Activated naive CD8-positive, alpha-beta T cell treated with anti-CD3 and anti-CD28 coated beads for 36 hours (primary cell): ENCODE measurements at places on chromosomes 6 and 20. TPM values are rescaled to one million over a fixed set of nuclear protein-coding genes. Genes with fewer than 3 reads are reported as not detected.

FAM217A gene
- total RNA-seq, result not detected

SYTL3 gene
- total RNA-seq, result 101 TPM

DNA sequence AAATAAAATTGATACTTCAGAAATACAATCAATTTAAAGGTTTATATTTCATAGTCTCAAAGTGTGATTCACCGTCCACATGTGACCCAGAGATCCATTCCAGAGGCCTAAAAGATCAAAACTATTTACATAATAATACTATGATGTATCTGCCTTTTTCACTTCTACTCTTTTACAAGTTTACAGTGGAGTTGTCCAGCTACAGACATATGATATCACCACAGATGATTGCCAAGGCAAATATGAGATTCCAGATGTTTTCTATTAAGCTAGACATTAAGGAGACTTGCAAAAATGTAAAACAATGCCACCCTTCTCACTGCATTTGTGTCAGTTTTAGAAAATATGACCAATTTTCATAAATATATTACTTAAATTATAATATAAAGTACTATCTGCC lies 443.7 kb downstream of the GJA1 start:
- no peak for DNase-seq

FITM2 gene
- total RNA-seq, result 1.9 TPM

- DNase-seq, result no peak
Measured at GRCh38 chr6:15479761-15480160, 183.1 kb downstream of the DTNBP1 start.

DNA sequence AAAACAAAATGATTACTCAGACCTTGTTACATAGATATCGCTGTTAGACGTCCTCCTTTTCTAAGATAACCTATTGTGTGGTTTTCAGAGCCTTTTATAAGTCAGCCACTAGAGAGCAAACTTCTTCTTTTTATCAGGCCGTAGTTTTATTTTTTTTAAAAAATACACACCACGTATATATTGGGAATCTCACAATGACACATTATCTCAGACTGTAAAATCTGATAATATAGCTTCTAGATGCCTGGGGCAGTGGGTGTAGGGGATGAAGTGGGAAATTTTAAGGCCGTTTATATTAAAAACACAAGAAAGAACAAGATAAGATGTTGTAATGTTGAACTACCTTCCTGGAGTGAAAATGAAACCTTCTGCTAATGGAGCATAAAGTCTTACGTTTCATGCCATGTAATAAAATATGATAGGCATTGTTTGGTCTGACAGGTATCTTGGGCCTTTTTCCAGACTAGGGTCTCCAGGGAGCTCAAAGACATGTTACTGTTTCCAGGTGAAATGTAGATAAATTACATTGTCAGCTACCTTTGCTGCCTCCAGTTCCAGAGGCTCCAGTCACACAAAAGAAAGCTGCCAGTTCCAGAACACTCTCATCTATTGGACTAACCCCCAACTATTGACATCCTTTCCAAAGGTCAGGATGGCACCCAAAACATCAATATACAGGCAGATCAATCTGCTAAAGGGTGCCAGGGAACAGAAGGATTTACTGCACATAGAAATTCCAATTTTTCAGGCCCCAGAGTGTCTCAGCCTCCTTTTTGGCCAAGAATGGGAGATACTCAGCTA lies 130.2 kb upstream of the AKIRIN2 start:
- DNase-seq, result no peak

GRCh38 chr6:56483929-56484328 lies 158.8 kb downstream of the DST start:
- DNase-seq, result no peak

LINC00237 gene
- not detected for total RNA-seq

SIRPD gene
- total RNA-seq, result 0.28 TPM

SAYSD1 gene
- 11.3 TPM for total RNA-seq

DNA sequence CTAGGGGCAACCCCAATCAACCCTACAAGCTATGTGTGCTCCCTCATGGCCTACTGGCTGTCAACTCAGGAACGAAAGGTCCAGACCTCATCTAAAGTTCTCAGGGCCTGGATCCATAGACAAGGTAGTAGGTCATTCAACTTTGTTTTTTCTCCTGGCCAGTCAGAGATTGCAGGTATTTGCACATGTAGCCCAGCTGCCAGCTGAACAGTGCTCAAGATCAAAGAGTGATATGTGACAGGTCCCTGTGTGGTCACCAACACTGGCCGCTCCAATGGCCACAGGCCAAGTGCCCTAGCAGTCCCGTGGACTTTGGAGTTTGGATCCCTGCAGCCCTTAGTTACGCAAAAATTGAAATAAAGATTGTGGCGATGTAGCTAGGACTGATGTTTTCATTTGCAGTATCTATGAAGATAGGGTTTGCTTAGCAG lies 60.6 kb upstream of the ATXN1 start:
- no peak for DNase-seq

ULBP1 gene
- 2.8 TPM for total RNA-seq

OPN5 gene
- total RNA-seq, result not detected

TRIM10 gene
- total RNA-seq, result not detected

GRCh38 chr6:439641-440167 lies 48.2 kb downstream of the IRF4 start:
- no peak for DNase-seq

DNA sequence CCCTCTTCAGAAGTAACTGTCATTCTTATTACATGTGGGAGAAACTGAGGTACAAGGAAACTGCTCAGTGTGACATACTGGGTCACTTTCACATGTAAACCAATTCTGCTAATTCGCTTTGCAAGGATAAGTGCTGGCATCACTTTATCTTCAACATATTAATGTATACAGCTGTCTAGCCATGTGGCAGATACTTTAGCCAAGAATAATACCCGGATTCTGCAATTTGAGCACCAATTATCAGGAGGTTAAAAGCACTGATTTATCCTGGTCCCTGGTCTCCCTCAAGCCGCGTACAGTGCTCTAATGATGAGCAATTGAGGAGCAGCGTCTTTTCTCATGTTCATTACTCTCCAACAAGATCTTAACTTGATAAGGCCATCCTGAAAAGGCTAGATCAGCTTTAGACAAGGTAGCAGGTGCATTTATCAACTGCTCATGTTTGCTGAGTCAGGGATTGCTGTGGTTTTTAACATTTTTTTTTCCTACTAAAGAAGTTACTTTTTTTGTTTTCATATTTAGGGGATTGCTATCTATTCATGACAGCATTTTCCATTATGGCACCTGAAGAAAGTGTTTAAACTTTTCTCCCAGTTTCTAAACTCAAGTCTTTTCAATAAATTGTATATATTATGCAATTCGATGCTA lies 1066.3 kb upstream of the MAP3K7 start:
- DNase-seq, result no peak

GRCh38 chr6:110340392-110340965 lies 17.7 kb downstream of the METTL24 start:
- DNase-seq, result no peak

DNA sequence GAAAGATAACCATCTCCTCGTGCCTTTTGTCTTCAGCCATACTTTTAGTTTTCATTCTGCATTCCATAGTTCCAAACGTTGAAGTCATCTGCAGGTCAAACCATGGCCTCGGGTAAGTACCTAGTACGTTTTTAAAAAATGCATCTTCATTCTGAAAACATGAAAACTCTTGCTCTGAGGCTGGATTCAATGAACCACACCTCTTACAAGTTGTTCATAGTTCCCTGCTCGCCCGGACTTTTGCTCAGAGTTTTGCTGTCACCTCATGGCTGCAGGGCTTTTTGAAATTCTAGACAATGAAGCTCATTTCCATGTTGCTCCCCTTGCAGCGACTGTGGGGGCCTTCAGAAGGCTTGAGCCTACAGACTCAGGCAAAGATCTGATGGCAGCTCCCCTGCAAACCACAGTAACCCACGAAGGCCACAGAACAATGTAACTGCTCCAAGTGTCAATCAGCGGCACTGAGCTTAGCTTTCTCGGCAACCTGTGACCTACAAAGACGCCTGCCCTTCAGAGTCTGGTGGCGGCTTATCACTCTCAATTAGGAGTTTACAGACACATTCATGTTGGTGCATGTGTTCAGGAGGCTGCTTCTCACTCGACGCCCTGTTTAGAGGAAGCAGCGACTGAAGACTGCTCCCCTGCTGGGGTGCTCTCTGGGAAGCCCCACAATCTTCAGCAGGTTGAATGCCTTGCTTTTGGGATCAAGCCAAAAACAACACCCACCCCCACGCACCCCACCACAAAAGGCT lies 61.2 kb downstream of the FOXC1 start:
- DNase-seq, result no peak
